Stimulated activated CD4-positive, alpha-beta T cell treated with anti-CD3 and anti-CD28 coated beads, Interleukin-12 subunit alpha, Interleukin-12 subunit beta, amount 100 ng/mL, for 4 hours (primary cell): ENCODE measurements at places on chromosomes 12 and 14.

DNA sequence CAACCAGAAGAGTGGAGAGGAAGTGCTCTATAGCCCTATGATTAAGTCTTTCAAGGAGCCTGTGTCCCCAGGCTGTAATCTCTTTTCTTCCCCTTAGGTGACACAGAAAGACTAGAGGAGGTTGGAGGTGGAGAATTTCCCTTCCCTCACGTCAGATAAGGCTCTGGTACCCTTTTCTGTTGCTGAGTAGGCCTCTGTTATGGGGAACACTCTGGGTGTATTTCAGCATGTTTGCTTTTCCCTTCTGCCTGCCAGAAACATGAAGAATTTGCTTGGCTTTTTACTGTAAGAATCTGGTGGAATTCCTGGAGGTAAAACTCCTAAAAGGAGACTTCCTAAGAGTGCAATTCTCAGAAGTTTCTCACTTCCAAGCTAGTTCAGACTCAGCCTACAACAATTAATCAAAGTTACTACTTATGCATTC, 58.3 kb downstream of the SIX1 start:
- DNase-seq: no peak

DNA sequence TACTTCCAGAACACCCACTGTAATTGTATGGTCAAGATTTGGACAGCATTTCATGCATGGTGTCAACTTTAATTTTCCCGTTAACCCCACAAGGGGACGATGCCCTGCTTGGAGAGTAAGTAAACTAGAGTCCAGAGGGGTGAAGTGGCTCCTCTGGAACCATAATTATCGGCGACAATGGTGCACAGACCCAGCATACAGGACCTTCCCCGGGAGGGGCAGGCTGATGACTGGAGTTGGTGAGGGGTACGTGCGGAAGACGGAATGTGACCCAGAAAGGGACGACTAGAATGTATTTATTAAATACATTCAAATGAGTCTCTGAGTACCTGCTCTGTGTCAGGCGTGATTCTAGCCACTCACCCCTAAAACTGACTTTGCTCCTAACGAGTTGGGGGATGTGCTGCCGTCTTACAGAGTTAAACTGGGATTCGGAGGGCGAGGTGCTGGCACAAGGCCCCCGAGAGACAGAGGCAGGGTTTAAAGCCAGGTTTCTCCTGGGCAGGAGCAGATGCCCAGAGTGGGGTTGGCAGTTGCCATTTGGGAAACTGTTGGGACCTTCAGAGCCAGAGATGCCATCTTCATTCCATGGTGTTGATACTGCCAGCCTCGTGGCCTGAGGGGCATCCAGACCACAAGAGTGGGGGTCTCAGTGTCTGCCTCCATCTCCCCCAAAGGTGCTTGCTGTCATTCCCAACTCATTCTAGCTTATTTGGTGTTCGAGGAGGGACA, 10.9 kb downstream of the RTL1 start:
- DNase-seq: no peak

DNA sequence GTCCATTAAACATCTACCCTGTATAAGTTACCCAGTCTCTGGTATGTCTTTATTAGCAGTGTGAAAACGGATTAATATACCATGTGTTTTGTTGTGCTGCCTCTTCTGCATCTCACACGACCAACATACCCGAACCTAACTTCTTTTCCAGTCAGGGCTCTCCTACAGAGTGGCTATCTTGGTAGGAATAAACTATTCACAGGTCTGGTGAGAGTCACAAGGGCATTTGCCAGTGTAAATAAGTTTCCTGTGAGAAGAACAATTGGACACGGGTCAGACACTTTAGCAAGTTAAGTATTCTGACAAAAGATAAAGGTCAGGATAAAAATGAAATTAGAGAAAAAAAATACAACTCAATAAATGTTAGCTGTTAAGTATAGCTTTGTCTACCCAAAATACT, 60.9 kb downstream of the MYF5 start:
- no peak for DNase-seq

GRCh38 chr12:89691659-89692058, 17.0 kb downstream of the ATP2B1 start:
- DNase-seq: no peak

DNA sequence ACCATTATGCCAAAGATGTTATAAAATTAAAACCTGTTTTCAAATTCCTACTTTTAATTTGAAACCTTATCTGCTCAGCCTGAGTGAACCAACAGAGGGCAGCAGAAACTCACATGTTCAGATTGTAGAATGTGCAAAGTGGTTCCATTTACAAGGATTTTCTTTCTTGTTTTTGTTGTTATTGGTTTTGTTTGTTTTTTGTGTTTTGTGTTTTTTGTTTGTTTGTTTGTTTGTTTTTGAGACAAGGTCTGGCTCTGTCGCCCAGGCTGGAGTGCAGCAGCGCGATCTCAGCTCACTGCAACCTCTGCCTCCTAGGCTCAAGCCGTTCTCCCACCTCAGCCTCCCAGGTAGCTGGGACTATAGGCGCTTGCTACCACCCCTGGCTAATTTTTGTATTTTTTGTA, 22.8 kb upstream of the GARIN2 start:
- DNase-seq: peak; percentile 27

GRCh38 chr12:132079200-132079599, 64.9 kb downstream of the DDX51 start:
- DNase-seq: no peak

DNA sequence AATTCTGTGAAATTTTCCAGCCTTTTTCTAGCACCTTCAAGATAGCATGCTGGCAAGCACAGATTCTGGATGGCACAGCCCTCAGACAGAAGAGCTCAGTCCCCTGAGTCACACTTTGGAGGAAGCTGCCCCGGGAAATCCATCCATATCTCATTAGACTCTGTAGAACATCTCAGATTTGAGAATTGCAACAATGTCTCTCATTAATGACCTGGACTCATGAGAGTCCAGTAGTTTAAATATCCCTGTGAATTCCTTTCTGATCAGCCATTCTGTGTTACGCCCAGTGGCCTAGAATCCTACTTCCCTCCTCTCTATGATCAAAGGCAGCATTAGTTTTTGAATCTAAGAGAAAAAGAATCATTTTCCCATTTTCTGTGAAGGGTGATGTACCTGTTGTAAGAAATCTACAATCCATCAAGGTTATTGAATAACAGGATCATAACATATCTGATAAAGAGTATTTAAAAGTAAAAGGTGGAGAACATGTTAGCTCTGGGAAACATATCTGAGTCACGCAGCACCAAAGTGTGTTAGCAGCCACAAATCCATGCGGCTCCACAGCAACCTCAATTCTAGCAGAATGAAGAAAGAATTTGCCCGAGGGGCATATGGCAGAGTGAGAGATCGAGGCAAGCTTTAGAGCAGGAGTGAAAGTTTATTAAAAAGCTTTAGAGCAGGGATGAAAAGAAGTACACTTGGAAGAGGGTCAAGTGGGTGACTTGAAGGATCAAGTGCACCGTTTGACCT, 855.6 kb upstream of the TMEM132C start:
- DNase-seq: no peak
